ENCODE measurements at places on chromosomes 5 and 9.

DNA sequence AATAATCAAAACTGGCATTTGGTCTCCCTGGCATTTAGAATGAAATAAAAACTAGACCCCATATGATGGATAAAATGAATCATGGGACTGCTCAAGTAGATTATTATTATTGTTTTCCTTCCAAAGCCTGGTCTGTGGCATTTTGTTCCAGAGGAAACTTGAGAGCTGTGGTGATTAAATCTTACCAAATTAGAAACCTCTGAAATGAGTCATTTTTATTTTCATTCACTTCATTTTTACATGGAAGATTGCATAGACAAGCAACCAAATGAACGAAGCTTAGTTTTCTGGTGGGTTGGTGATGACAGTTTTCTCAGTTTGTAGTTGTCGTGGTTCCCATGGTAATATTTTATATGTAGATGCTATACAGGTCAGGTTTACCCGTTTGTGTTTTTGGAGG, 23.4 kb downstream of the PAM start:
- no peak for DNase-seq

GRCh38 chr5:62340392-62340791, 34.4 kb downstream of the KIF2A start:
- no peak for DNase-seq

- DNase-seq, result no peak
Measured at GRCh38 chr9:126721564-126721981, 83.3 kb upstream of the ZBTB43 start.

- DNase-seq, result no peak
Measured at GRCh38 chr9:83235526-83235925, 172.6 kb upstream of the RASEF start.

DNA sequence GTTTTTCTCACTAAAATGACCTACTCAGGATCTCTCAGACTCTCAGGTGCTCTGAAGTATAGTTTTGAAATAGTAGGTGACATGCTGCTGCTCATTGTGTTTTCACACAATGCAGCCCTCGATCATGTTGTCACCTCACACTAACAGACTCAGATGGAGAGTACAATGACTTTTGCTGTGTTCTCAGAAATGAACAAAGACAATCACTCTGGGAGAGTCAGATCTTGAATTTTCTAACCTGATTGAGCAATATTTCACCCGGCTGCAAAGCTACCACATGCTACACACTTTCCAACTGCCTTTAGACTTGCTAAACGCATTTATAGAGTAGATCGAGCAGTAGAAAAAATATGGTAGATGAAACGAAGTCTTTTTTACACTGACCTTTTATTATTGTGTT, 113.4 kb downstream of the ST8SIA4 start:
- DNase-seq, result no peak

GRCh38 chr5:152560512-152561137, 155.5 kb upstream of the NMUR2 start:
- DNase-seq, result no peak

GRCh38 chr5:154364771-154365170, 81.0 kb upstream of the SAP30L start:
- DNase-seq, result no peak

- no peak for DNase-seq
Measured at GRCh38 chr9:105132606-105133005, 111.8 kb upstream of the SLC44A1 start.

DNA sequence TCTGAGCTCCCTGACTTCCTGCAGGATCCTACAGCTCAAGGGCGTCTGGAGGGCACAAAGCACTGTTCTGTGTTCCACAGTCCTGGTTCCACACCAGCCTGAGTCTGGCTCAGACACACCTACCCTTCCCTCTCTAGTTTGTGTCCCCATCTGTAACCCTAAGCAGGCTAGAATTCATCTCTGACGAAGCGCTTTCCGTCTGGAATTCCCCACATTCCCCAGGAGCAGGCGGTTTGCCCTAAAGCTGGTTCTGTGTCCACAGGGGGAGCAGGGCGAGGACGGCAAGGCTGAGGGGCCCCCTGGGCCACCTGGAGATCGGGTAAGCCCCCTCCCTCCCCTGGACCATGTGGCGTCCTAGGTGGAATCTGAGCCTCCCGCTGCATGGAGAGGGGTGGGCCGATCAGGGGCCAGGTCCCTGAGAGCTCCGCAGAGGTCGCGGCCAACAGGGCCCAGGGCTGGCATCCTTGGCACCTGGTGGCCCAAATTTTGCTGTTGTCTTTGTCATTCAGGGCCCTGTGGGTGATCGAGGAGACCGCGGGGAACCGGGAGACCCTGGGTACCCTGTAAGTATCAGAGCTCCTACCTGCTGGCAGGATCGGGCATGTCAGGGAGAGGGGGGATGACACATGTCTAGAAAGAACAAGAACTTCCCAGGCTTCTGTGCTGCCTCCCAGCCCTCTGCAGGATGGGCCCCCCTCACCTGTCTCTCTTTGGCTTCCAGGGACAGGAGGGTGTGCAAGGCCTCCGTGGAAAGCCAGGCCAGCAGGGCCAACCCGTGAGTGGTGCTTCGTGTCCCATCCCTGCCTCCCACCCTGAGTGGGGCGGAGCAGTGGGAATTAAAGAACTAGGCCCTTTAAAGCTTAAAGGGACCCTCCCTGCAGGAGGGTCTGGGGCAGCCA, 34.5 kb upstream of the ORM1 start:
- DNase-seq, result no peak

DNA sequence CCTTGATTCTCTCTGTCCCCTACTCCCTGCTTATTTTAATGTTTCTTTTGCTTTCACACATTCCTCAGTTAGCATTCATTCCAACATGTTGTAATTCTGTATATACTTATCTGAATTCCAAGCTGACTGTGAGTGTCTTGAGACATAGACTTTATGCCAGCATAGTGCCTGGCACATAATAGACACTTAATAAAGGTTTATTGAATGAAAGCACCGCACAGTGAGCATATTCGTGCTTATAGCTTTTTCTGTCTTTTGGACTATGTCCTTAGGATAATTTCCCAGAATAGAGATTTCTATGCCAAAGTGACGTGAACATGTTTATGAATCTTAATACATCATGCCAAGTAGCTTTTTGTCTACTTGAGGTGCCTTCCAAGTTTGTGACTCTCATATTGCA, 174.6 kb downstream of the CD180 start:
- DNase-seq, result no peak

DNA sequence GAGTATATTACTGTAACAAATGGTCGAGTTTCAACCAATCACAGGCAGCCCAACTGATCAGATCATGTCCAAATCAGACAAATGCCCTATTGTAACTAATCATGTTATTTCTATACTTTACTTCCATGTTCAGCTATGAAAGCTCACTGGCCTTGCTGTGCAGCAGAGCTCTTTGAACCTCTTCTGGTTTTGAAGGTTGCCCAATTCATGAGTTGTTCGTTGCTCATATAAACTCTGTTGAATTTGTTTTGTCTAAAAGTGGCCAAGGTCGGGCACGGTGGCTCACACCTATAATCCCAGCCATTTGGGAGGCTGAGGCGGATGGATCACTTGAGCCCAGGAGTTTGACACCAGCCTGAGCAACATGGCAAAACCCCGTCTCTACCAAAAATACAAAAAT, 21.6 kb downstream of the PDE6A start:
- no peak for DNase-seq

GRCh38 chr9:15578714-15579113, 25.9 kb downstream of the CCDC171 start:
- no peak for DNase-seq

- DNase-seq, result no peak
Measured at GRCh38 chr9:89388084-89388867, 70.0 kb downstream of the SECISBP2 start.

DNA sequence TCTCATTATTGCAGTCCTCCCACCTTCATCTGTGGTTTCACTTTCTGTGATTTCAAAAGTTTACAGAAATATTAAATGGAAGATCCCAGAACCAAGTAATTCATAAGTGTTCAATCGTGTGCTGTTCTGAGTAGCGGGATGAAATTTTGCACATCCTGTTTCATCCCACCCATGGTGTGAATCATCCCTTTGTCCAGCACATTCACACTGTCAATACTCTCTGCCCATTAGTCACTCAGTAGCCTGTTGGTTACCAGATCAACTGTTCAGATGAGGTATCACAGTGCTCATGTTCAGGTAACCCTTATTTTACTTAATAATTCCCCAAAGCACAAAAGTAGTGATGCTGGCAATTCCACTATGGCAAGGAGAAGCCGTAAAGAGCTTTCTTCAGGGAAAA, 26.8 kb downstream of the FAM81B start:
- DNase-seq, result no peak

DNA sequence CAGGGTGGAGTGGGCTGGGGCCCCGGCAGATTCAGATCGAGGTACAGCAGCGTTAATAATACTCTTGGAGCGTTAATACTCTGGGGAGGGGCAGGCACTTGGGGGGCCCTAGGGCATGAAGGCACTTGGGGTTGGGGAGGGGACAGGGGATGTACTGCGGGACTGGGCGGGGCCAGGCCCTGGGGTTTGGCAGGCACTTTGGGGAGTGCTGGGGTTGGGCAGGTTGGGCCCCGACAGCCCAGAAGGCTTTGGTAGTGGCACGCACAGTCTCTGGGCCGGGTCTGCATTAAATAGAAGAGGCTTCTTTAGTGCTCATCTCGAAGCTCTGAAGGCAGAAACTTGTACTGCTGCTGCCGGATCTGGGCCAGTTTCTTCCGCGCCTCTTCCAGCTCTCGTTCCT, 7.8 kb upstream of the TPM2 start:
- DNase-seq, result no peak

DNA sequence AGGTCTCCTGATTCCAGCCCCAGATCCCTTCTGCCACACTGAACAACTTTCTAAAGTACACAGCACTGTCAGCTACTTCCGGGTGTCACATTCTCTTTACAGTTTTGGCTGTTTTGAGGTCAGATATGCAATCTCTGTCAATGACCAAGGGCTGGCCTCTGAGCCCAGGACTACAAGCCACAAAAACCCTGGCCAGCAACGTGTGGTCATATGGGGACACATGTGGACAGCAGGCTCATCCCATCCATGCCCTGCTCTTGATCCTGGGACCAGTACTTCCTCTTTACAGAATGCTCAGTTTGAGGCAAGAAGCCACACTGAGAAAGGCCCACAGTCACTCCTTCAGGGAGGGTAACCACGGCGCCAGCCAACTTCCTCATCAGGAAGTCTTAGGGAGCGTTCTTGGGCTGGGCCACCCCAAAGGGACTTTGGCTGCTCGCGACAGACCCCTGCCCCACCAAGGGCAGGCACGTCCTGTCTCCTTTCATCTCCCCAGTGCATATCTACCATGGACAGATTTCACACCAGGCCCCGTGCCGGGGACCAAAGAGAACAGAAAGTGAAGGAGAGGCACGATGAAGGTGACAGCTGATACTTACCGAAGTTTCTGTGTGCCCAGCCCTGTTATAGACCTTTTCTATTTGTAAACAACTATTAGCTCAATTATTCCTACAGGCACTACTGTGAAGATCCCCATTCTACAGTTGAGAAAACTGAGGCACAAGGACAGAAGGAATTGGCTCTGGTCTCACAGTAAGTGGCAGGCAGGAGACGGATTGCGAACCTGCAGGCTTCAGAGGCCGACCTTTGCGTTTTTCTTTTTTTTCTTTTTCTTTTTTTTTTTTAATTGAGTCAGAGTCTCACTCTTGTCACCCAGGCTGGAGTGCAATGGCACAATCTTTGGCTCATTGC, 37.3 kb downstream of the STK10 start:
- no peak for DNase-seq

GRCh38 chr5:72427488-72428437, 79.4 kb downstream of the ZNF366 start:
- no peak for DNase-seq

GRCh38 chr9:97675655-97676054, 21.5 kb downstream of the XPA start:
- DNase-seq, result no peak

DNA sequence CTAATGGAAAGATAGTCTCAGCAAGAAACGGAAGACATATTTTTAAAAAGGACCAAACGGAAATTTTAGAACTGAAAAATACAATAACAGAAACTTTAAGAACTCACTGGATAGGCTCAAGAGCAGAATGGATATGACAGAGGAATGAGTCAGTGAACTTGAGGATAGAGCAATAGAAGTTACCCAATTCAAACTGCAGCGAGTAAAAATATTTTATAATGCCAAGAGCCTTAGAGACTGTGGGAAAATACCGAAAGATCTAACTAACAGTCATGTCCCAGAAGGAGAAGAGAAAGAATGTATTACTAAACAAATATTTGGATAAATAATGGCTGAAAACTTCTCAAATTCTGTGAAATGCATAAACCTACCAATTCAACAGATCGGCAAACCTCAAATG, 40.8 kb downstream of the ADAMTS2 start:
- DNase-seq, result no peak

- DNase-seq, result no peak
Measured at GRCh38 chr9:73067074-73067473, 84.6 kb upstream of the ANXA1 start.

DNA sequence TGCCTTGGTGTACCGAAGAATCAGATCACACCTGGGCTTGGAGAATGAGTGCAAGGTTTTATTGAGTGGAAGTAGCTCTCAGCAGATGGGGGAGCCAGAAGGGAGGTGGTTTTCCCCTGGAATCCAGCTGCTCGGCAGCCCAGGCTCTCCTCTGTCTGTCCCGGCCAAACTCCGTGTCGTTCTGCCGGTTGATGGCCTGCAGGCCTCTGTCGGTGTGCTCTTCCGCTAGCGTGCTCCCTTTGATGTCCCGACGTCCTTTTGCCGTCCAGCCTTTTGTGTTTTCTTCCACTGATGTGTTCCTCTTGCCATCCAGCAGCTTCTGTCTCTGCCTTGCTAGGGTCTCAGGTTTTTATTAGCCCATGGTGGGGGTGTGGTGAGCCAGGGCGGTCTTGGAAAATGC, 28.0 kb upstream of the MIER3 start:
- DNase-seq, result no peak

DNA sequence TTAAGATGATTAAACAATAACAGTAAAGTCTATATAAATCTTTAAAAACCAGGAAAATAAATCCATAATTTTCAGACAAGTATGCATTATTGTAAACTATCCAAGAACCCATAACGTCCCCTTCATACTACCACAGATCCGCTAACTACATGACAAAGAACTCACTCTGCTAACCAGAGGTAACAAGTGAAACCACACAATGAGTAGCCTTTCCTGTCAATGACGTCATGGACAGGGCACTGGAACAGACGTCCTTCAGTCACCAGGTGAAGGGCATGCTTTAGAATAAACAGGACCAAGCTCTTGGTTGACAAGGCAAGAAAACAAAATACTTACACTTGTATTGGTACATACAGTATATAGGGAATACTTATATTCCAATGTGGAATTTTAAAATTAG, 45.2 kb downstream of the RNF130 start:
- no peak for DNase-seq

DNA sequence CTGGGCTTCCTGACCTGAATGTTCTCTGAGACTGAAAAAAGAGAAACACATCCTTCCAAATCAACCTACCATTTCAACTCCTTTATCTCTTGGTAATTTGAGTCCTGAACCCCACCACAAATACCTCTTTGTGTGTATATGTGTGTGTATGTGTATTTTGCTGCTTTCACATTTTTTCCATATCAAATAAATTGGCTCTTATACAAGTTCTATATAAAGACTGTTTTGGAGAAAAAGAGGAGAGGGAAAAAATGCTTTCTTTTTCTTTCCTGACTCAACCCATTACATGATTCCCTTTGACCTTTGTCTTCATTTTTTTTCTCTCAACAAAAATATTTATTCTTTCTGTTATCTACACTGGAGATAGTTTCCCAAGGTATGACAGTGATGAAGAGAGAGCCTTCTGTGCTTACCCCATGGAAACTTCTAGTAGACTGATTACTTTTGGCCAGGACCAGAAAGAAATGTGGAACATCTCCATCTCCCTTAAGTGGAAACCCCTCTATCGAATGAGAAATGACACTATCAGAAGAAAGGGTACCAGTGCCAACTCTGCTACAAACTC, 85.3 kb downstream of the PAPPA start:
- no peak for DNase-seq
